ENCODE measurements at places on chromosomes 5 and 9. TPM values are rescaled to one million over a fixed set of nuclear protein-coding genes. Genes with fewer than 3 reads are reported as not detected.

GRCh38 chr5:57832875-57833274, 350.3 kb upstream of the ACTBL2 start:
- no peak for DNase-seq

- no peak for DNase-seq
Observed at GRCh38 chr5:132464156-132464939, 26.2 kb downstream of the IRF1 start.

DNA sequence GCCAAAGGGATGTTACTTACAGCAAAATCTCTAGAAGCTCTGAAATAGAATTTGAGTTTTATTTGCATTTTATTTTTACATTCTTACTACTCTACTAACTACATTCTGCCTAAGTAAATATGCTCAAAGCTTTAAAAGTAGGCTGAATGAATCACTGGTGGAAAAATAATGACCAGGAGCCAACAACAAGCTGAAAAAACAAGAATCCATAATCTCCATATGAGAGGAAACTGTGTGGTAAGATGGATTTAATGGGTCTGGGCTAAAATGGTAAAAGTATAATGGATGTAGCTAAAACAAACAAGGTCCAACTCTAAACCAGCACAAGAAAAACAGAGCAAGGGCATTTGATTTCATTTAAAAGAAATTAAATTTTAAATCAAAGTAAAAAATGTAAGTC, 525.8 kb upstream of the FTMT start:
- no peak for DNase-seq

The IL7R gene
- total RNA-seq = 30.7 TPM

The ARHGEF37 gene
- total RNA-seq = 1.1 TPM

The SLC36A3 gene
- total RNA-seq = not detected

All from activated CD8-positive, alpha-beta memory T cell treated with anti-CD3 and anti-CD28 coated beads, Interleukin-2, amount 10 ng/mL, durations not matched to agents 7 days and 5 days (primary cell).